Epithelial cell of alveolus of lung (primary cell): ENCODE measurements at places on chromosomes 3 and 15. TPM values are rescaled to one million over a fixed set of nuclear protein-coding genes. Genes with fewer than 3 reads are reported as not detected.

CPLX3 gene
- total RNA-seq: 0.48 TPM in 1 of 2 replicates, not detected in the other

GOLGA6L9 gene
- total RNA-seq: 0.52 and 15.3 TPM in 2 replicates

IMPG2 gene
- under 0.01 and 0.24 TPM in 2 replicates for total RNA-seq

WNT5A gene
- total RNA-seq: 127 and 304 TPM in 2 replicates

CHL1 gene
- 0.39 and 19.6 TPM in 2 replicates for total RNA-seq

CRABP1 gene
- not detected in 2 replicates for total RNA-seq

PIGX gene
- total RNA-seq: 14.1 and 21.7 TPM in 2 replicates

PXK gene
- 31.2 and 35.6 TPM in 2 replicates for total RNA-seq

DPPA2 gene
- total RNA-seq: not detected in 2 replicates

NDUFB5 gene
- 95.8 and 107 TPM in 2 replicates for total RNA-seq

SLC15A2 gene
- total RNA-seq: under 0.01 TPM in 1 of 2 replicates, not detected in the other

TLR9 gene
- total RNA-seq: not detected in 2 replicates

ANKRD34C gene
- not detected in 2 replicates for total RNA-seq

HYAL1 gene
- total RNA-seq: 1.3 and 4.5 TPM in 2 replicates

TBC1D5 gene
- total RNA-seq: 36.2 and 61.7 TPM in 2 replicates

ADGRG7 gene
- not detected in 2 replicates for total RNA-seq

AADACL2 gene
- not detected in 2 replicates for total RNA-seq

CFAP100 gene
- not detected in 2 replicates for total RNA-seq

MEF2A gene
- 15.9 and 19.9 TPM in 2 replicates for total RNA-seq

C3orf20 gene
- under 0.01 TPM in 1 of 2 replicates, not detected in the other for total RNA-seq

SLC28A2 gene
- total RNA-seq: not detected in 2 replicates

PLA2G4F gene
- total RNA-seq: not detected in 2 replicates

GJD2 gene
- total RNA-seq: not detected in 2 replicates

ITIH1 gene
- total RNA-seq: not detected in 2 replicates

TGM4 gene
- not detected in 2 replicates for total RNA-seq

SLC12A1 gene
- total RNA-seq: 0.13 TPM in 1 of 2 replicates, not detected in the other

FBXL22 gene
- total RNA-seq: 0.32 TPM in 1 of 2 replicates, not detected in the other

ERICH6 gene
- 0.48 TPM in 1 of 2 replicates, not detected in the other for total RNA-seq

CEP152 gene
- total RNA-seq: 3.4 and 5.0 TPM in 2 replicates

TM4SF18 gene
- 0.56 and 2.2 TPM in 2 replicates for total RNA-seq
